ENCODE measurements at places on chromosomes 5 and 9.

- no peak for DNase-seq
These were observed 82.8 kb downstream of the HMCN2 start for GRCh38 chr9:130348341-130348740.

- DNase-seq = peak; percentile 7
These were observed 322.3 kb downstream of the ASTN2 start for GRCh38 chr9:117092582-117092981.

DNA sequence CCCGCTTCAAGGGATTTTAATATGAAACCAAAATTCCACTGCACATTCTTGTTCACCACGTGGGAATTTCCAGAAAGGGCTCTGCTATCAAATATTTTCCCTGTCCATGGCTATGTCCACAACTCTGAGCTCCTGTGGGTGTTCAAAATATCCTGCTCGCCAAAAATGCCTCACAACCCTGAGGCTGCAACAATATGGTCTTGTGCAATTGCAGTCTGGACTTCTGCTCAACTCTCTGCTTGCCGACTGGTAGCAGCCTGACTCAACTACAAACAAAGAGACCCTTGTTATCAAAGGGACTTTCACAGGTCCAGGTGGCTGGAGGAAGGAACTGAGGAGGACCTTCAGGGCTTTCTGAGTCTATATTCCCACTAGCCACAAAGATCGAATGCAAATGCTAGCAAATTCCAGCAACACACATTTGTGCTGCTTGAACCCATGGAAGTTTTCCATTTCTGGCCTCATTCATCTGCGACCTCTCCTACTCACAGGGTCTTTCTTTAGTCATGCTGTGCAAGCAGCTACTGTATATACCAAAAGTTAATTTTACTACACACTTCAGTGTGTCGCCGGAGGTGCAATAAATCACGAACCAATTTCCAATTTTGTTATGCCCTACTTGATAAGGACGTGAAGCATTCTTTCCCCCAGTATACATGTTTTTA lies 169.2 kb upstream of the SLC30A5 start:
- no peak for DNase-seq

- DNase-seq = no peak
These were observed 54.6 kb upstream of the ABCA1 start for GRCh38 chr9:104982543-104982942.

DNA sequence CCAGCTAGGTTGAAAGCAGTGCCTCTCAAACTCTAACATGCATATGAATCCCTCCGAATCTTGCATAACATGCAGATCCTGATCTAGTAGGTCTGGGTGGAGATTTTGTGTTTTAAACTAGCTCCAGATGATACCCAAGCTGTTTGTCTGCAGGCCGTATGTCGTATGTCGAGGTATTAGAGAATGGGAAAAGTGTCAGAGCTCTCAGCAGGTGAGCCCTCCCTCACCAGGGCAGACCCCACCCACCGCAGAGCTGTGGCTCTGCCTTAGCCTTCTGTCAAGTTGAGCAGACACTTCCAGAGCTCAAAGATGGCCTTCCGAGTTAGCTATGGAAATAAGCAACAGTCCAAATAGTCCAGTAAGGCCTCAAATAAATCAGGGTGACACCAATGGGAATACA lies 83.2 kb upstream of the MAP3K1 start:
- no peak for DNase-seq

DNA sequence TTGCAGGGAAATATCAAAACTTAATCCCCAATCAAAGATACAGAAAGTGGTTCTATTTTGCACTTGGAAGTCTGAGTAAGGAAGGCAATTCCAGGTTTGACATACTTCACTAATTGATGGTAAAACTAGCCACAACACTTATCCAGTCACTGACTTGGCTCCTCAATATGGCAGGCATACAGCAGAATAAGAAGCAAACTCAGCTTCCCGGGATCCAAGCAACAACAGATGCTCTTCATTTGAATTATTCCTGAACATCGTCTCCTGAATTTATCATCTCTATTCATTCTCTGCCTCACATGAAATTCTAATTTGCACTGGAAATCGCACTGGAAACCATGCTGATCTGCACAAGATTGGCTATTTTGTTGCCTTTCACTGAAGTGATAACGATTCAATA lies 629.6 kb downstream of the PRELID2 start:
- no peak for DNase-seq

All from RKO (cell line).